ENCODE measurements at places on chromosomes 2 and 18.

- DNase-seq: no peak
These were observed 268.9 kb downstream of the ADCYAP1 start for GRCh38 chr18:1173593-1173992.

DNA sequence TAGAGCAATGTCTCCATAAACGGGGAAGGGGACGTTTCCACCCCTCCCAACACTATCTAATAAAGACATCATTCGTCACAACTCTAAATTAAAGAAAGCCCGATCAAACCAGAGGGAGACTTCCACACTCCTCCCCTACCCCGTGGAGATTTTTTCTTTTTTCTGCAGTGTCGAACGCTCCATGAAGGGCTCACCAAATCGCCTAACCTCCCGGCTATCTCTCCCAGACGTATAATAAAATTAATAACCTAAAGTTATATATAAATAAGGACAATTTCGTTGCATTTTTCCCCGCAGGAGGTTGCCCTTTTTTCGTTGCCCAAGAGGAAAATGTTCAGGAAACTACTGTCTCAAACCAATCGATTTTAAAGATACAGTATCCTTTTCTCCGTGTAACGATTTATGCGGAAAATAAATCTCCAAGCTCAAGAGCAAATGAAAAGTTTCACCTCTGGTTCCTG, 2.4 kb downstream of the EVX2 start:
- DNase-seq: no peak

GRCh38 chr18:69490072-69490471, 89.4 kb downstream of the DOK6 start:
- no peak for DNase-seq

DNA sequence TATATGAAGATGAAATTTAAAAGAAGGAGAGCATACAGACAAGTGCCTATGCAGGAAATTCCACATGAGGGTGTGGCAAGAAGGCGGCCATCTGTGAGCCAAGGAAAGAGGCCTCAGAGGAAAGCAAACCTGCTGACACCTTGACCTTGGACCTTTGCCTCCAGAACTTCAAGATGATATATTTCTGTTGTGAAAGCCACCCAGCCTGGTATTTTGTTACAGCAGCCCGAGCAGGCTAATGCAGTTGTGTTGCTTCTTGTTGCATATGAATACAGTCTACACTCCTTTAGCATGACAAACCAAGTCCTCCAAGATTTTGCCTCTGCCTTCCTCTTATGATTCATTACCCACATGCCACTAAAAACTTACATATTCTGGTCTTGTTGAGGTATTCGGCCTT, 374.8 kb upstream of the TRIB2 start:
- DNase-seq: no peak

- no peak for DNase-seq
These were observed 31.0 kb downstream of the CENPA start for GRCh38 chr2:26816893-26817292.

GRCh38 chr2:227615181-227615580, 541 bp upstream of the SCYGR3 start:
- DNase-seq: no peak

GRCh38 chr2:96113367-96113677, 3.0 kb downstream of the ADRA2B start:
- no peak for DNase-seq

- no peak for DNase-seq
These were observed 63.6 kb downstream of the CIB4 start for GRCh38 chr2:26577442-26578112.

GRCh38 chr2:143210446-143210819, 81.2 kb downstream of the ARHGAP15 start:
- no peak for DNase-seq

GRCh38 chr2:96174251-96175144, 29.3 kb upstream of the DUSP2 start:
- peak; percentile 85 for DNase-seq

GRCh38 chr2:28539118-28539541, 43.3 kb downstream of the PLB1 start:
- no peak for DNase-seq

DNA sequence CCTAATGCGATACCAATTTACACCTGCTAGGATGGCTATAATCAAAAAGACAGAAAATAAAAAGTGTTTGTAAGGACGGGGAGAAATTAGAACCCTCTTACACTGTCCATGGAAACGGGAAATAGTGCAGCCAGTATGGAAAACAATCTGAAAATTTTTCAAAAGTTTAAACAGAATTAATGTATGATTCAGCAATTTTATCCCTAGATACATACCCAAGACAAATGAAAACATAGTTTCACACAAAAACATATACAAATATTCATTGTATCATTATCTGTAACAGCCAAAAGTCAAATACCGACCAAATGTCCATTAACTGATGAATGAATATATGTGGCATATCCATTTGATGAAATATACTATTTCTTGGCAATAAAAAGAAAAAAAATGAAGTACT, 313.5 kb upstream of the GYPC start:
- no peak for DNase-seq

- no peak for DNase-seq
These were observed 3.5 kb downstream of the ASPRV1 start for GRCh38 chr2:69957965-69958364.

DNA sequence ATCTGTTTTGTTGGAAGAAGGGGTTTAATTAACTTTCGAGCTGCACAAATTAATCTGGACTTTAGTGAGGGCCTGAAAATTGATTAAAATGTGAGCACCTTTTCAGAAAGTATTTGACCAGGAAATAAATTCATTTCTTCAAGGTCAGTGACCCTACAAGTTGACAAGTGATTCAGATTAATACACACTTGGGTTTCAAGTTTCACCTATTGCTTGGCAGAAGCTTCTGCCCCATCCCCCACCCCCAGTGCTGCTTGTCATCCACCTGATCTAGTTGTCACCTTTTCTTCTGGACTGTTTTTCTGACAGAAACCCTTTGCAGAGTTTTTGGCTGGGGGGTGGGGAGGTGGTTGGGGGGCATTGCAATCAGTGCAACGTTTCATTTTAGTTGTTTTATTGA, 46.2 kb downstream of the RPRM start:
- no peak for DNase-seq

DNA sequence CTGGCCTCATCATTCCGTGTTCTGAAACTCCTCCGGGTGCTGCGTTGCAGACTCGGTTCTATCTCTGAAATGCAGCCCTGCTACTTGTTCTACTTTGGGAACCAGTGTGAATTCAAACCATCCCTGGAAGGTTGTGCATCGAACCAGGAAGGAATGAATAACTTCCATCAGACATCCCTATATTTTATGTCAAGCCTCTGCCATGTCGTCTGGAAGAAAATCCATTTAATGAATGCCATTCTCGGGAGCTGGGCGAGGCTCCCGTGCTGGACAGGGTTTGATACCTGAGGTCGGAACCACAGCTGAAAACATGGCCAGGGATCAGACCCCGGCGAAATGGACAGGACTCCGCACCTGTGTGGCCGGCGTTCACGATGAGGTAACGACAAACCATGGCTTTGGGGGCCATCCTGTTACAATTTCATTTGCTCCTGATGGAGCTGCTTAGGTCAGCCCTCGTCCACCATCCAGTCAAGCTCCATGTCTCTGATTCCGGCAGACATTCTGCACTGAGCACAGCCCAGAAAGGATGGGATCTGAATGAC, 821.6 kb downstream of the GALR1 start:
- no peak for DNase-seq

- no peak for DNase-seq
These were observed 453.1 kb downstream of the CMPK2 start for GRCh38 chr2:6412533-6413091.

DNA sequence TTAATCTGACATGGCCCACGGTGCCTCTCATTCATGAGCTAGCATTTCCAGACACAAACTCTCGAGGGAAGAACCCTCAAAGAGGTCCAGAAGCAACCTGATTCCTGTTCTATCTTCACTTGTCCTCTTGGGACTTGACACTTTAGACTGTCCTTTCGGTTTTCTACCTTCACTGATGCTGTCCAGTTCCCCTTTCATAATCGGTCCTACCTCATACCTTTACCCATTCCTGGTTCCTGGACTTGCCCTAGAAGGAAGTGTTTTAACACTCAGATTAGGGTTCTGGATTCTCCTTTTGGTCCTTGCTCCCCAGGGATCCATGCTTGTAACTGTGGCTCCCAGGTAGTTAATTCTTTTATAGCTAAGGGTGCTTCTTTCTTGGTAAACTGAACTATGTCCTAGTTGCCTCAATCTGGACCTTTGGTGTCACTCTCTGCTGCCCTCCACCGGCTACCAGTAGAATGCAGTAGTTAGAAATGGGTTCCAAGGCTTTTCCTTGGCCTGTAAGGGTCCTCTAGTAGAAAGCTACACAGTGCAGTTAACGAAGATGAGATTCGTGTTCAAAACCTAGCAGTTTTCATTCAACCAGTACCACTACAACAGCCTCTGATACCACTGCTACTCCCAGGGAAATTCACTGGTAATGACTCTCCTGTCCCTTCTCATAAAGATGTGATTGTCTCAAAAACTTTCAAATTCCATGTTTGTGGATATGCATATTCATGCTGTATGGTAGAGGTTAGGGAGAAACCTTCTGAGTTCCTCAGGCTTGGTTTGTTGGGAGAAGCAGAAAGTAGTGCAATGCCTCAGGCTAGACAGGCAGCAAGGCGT, 178.1 kb upstream of the CYP26B1 start:
- DNase-seq: no peak

DNA sequence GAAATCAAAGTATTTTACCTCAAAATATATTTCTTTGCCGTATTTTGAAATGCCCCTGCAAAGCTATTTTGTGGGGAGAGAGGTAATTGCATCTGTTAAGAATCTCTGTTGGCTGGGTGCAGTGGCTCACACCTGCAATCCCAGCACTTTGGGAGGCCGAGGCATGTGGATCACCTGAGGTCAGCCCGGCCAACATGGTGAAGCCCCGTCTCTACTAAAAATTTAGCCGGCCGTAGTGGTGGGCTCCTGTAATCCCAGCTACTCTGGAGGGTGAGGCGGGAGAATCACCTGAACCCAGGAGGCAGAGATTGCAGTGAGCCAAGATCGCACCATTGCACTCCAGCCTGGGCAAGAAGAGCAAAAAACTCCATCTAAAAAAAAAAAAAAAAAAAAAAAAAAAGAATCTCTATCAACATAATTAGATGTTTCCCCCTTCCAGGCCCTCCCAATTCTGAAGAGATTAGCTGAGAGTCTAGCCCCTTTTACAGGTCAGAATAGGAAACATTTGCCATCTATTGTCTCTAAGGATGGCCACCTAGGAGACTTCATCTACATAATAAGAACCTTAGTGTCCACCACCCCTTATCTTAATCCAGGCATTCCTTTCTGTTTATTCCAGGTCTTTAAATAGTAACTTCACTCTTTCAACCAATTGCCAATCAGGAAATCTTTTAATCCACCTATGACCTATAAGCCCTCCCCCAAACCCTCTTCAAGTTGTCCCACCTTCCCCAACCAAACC, 3.5 kb upstream of the TRAPPC8 start:
- no peak for DNase-seq

DNA sequence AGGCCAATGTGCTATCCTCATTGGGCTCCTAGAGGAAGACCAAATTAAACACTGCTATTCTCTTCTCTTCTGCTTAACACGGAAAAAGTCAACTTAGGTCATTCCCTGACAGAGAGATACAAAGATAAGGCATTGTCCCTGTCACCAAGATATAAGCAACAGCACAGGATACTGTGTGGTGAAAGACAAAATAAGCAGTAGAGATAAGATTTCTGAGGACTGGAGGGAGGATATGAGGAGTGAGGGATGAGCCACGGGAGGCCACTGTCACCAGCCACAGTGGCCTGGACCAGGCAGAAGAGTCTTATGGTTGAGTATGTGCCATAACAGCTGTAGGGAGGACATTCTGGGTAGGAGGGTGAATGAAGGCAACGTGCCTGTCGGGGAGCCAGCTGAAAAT, 54.4 kb upstream of the SLC14A2 start:
- no peak for DNase-seq

GRCh38 chr2:42369532-42370229, 8.7 kb upstream of the COX7A2L start:
- no peak for DNase-seq

DNA sequence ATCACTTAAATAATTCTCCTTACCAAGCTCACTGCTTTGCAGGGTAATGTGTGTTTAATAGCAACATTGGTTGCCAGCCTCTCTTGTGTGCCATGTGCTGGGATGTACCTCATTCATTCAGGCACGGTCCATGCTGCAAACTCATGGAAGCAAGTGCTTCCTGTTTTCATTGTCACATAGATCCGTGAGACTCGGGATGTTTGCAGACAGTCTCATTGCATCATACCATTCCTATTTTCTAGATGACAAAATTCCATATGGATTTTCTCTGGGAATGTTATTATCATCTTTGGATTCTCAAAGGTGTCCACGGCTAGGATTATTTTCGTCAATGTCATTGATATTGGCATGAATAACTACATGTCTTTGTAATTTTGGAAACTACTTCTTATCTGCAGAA, 60.0 kb upstream of the HDAC4 start:
- no peak for DNase-seq

GRCh38 chr18:69998523-69998987, 50.9 kb upstream of the CD226 start:
- DNase-seq: no peak

DNA sequence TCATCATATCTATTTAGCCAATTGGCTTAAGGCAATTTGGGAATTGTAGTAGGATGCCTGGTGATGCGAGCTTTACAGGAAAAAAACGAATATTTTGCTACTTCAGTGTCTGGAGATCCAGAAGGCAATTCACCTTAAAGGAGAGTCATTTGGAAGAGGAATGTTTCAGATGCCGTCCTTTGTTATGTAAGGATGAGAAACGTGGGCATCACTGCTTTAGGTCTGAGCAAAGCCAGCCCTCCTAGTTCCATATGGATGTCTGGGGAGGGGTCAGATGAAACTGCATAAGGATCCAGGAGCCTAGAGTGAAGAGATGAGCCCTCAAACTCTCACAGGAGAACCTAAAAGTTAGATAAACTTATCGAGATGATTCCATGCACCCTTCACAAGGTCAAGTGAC, 30.9 kb upstream of the DOCK10 start:
- DNase-seq: no peak

GRCh38 chr2:145066856-145067548, 547.1 kb upstream of the ZEB2 start:
- no peak for DNase-seq

DNA sequence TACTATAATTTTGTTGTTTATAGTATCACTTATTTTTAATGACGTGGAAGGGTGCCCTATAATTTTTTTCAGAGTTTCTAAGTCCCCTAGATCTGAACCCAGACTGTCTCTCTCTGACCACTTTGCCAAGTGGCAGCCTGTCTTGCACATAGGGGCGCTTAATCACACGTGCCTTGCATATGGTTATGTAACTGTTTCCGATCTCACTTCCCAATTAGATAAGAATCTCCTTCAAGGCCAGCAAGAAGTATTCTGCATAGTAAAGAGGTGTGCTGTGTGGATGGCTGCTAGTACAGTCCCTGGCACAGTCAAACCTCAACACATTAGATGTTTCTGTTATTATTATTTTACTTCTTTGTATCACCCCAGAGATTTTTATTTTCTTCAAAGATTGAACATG, 197.8 kb upstream of the SIX2 start:
- no peak for DNase-seq

GRCh38 chr18:2971741-2972552, 41.0 kb downstream of the LPIN2 start:
- peak; percentile 79 for DNase-seq

- DNase-seq: no peak
These were observed 103.4 kb downstream of the DCDC2C start for GRCh38 chr2:3806730-3807129.

Data from Right ventricle myocardium inferior (tissue), 1 donor.